ENCODE measurements at places on chromosomes 5 and 9. TPM values are rescaled to one million over a fixed set of nuclear protein-coding genes. Genes with fewer than 3 reads are reported as not detected.

SLC4A9 gene
- not detected for total RNA-seq

NR5A1 gene
- not detected for total RNA-seq

PCDHA13 gene
- total RNA-seq, result under 0.01 TPM

TRIM14 gene
- total RNA-seq, result 1.0 TPM

SUSD3 gene
- 2.6 TPM for total RNA-seq

LIFR gene
- total RNA-seq, result 101 TPM
